Stimulated activated CD8-positive, alpha-beta memory T cell treated with anti-CD3 and anti-CD28 coated beads, Interleukin-4, amount 100 ng/mL, for 24 hours (primary cell): ENCODE measurements at places on chromosomes 13 and 19.

- no peak for DNase-seq
Observed at GRCh38 chr13:109271555-109272541, 514.5 kb downstream of the IRS2 start.

DNA sequence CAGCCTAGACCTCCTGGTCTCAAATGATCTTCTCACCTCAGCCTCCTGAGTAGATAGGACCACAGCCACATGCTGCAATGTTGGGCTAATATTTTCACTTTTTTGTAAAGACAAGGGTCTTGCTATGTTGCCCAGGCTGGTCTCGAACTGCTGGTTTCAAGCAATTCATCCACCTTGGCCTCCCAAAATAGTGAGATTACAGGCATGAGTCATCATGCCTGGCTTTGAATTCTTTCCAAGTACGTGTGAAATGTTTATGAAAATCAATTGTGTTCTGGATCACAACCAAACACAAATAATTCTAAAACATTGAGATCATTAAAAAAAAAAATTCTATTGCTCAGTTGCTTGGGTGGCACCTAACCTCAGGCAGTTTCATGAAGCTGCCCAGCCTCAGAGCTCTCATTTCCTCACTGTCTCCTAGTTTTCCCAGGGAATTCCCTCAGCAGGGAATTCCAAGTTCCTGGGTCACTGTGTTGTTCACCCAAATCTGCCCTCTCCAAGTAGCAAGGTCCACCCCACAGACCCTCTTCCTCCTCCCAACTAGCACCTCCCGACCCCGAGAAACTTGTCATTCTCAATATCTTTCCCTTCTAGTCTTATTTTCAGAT, 44.8 kb downstream of the ING1 start:
- DNase-seq = no peak

- no peak for DNase-seq
Observed at GRCh38 chr19:56577719-56578602, 10.7 kb downstream of the ZNF470 start.

GRCh38 chr13:73932091-73932490, 202.1 kb downstream of the KLF12 start:
- DNase-seq = no peak

DNA sequence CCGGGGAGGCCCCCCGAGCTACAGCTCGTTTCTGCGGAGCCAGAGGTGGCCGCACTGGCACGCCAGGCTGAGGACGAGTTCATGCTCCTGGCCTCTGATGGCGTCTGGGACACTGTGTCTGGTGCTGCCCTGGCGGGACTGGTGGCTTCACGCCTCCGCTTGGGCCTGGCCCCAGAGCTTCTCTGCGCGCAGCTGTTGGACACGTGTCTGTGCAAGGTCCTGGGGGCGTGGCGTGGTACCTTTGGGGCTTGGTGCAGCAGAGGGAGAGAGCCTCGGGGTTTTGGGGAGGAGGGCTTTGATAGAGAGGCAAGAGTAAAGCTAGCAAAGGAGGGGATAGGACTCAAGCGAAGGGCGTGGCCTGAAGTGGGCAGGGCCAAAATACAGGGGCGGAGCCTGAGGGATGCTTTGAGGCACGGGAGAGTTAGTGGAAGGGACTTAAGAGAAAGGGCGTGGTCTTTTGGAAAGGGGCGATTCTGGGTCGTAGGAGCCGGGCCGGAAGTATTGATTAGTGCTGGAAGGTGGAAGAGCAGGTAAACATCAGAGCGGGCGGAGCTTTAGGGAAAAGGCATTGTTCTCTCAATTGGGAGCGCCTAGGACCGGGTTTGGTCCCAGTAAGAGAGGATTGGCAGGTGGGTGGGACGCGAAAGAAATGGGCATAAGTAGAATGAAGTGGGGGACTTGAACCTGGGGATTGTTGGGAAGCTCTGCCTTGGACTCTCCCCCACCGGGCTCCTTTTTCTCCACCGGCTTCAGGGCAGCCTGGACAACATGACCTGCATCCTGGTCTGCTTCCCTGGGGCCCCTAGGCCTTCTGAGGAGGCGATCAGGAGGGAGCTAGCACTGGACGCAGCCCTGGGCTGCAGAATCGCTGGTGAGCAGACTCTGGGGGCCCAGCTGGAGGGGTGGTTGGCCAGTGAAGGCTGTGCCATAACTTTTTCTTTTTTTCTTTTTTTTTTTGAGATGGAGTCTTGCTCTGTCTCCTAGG, 1.2 kb downstream of the PPM1N start:
- DNase-seq = peak; percentile 52

GRCh38 chr19:32522967-32523366, 58.0 kb upstream of the PDCD5 start:
- DNase-seq = no peak

DNA sequence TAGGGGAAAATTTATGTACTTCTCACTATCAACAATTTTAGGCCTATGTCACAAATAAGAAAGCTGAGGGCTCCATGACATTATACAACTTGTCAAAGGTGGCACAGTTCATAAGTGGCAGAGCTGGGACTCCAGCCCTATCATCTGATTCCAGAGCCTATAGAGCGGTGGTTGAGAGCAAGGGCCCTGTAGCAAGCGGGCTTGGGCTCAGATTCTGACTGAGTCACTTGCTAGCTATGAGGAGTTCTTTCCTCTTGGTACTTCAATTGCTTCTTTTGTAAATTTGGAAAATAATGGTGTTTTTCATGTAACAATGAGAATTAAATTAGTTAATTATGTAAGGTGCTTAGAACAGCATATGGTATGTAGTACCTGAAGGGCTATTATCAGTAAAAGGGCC, 28.7 kb upstream of the FAM216B start:
- DNase-seq = no peak

- DNase-seq = no peak
Observed at GRCh38 chr13:86974995-86975328, 696.2 kb upstream of the SLITRK5 start.

DNA sequence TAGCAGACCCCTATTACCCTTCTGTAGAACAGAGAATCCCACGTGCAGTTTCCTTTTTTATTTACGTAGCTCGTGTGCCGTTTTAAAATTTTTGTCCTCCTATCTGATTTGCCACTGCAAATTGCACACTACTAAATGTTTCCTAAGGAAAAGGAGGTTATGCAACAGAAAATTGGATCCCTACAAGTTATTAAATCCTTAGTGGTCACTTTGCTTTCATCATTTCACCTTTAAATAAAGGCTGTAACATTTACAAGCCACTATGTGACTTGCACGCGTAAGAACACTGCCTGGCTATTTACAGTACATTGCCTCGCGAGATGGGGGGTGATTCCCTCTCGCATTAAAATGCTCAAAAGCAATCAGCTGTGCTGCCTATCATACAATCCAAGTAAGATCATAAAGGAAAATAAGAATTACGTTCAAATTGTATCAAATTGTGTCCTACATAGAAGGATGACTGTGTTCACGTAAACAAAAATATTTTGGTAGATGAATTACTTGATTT, 525.6 kb downstream of the SUCLA2 start:
- DNase-seq = no peak

- no peak for DNase-seq
Observed at GRCh38 chr13:73879346-73880015, 254.7 kb downstream of the KLF12 start.

GRCh38 chr19:31392464-31392863, 43.2 kb upstream of the TSHZ3 start:
- no peak for DNase-seq

GRCh38 chr13:110913322-110914080, 1.4 kb downstream of the ANKRD10 start:
- DNase-seq = no peak

DNA sequence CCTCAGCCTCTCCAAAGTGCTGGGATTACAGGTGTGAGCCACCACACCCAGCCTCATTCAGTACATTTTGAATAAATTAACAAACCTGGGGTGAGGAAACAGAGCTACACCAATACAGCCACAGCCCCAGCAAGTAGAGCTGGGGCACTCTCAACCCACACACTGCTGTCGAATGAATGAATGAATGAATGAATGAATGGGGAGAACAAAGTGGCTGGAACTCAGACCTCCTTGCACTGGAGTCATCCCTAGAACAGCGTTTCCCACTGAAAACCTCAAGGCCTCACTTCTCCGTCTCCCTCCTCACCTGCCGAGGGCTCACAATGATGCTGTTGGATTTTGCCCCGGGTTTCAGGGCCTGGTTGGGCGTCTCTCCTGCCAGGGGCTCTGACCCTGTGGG, 2.8 kb downstream of the ERCC1 start:
- no peak for DNase-seq

DNA sequence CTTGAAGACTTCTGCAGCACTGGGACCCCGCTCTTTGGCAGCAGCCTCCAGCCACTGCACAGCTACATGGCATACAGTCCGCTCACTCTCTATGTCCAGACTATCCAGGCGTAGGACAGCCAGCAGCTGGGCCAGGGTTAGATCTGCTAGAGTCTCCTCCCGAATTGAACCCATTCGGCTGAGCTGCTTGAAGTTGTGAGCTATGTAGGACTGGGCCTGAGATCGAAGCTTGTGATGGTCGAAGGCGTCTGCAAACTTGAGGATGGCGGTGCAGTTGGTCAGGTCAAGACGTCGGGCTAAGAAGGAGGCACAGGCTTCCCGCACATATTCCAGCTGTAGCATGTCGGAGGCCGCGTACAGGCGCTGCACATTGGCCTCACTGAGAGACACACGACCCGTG, 900 bp downstream of the KBTBD7 start:
- no peak for DNase-seq

GRCh38 chr19:43731346-43731745, 15.5 kb downstream of the IRGC start:
- no peak for DNase-seq

- DNase-seq = no peak
Observed at GRCh38 chr13:50664951-50665350, 178.5 kb downstream of the DLEU7 start.

DNA sequence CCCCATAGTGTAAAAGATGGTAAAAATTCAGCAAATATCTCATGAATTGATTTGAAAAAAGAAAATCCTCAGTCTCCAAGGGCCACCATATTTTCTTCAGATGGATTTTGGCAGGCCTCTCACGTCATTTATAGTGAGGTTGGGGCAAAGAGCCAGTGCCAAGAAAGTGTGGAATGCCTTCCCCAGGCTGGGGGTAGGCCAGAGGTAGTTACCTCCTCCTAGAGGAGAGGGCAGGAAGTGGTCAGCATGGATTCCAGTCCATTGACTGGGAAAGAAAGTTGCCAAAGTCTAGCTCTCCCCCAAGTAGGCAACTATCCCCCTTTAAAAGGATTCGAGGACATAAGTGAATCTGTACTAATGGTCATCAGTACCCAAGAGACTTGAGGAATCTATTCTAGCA, 68.4 kb upstream of the KCTD4 start:
- no peak for DNase-seq

DNA sequence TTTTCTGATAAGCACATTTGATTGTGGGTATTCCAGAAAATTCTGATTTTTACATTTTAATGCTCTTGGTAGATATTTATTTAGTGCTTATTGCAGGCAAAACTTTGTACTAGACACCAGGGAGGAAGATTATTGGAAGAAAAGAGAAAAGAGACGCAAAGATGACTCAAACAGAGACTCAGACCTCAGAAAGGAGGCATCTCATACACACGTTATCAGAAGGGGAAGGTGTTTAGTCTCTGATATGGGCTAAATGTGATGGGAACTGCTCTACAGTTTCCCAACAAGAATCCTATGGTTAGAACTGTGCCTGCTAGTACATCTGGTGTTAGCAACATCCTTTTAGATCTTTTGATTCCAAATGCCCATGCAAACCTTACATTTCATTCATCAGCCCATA, 245.6 kb downstream of the KLF5 start:
- no peak for DNase-seq

- DNase-seq = no peak
Observed at GRCh38 chr19:33703438-33703750, 81.6 kb downstream of the CHST8 start.

DNA sequence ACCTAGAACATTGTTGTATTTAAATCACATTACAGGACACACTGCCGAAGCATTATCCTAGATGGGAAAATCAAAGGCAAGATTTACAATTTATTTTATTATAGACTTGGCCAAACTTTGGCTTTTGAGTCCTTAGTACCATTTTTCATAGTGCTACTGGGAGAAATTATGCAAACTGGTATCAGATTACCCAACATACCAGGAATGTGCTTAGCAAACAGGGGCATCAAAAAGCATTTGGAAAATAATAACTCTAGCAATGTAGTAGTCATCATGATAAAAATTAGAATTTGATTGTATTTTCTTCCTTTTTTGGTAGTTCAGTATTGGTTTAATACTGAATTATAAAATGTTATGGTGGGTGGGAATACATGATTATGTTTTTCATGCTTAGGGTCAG, 34.0 kb downstream of the GPC6 start:
- no peak for DNase-seq

GRCh38 chr13:112067116-112067741, at the start of gene SOX1:
SOX1 (plus strand) TSS chr13:112067149; CDS start chr13:112067659, 510 bp downstream.
- DNase-seq = no peak

GRCh38 chr13:74871369-74872070, 610.4 kb downstream of the TBC1D4 start:
- DNase-seq = no peak

DNA sequence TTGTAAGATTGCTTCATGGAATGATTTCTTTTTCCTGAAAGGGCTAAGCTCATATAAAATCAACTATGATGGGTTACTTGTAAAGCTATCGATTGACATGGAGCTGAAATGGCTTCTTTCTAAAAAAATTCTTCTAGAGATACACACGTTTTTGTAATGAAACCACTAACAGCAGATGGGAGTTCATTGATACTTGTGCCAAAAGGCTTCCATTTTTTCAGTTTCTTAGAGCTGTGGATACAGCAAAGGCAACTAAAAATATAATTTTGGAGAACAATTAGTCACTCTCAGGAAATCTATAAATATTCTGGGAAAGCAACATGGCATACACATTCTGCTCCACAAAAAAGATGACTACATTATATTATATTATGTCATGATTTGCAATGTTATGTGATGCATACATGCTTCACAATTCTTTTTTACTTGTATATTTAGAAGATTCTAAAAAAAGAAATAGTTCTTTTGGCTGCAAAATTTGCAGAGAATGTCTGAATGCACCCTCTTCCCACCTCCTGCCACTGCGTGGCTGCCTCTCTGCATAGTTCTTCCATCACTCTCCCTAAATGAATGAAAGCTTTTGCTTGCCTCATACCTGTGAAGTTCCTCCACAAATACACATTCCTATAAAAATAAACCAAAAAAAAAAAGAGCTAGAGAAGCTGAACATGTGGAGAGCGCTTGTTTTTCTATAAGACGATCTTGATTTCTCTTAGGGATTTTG, 802.5 kb downstream of the EFNB2 start:
- no peak for DNase-seq

- DNase-seq = no peak
Observed at GRCh38 chr13:25922376-25922775, 129.4 kb downstream of the SHISA2 start.

GRCh38 chr19:23561341-23561740, 125.7 kb downstream of the ZNF675 start:
- no peak for DNase-seq

GRCh38 chr19:42291435-42291810, 10.5 kb upstream of the PRR19 start:
- DNase-seq = no peak

- no peak for DNase-seq
Observed at GRCh38 chr13:98941126-98941525, 36.7 kb downstream of the DOCK9 start.

GRCh38 chr19:55820037-55820436, 11.8 kb downstream of the NLRP11 start:
- DNase-seq = no peak

- no peak for DNase-seq
Observed at GRCh38 chr13:34310539-34310938, 492.6 kb downstream of the RFC3 start.

- DNase-seq = no peak
Observed at GRCh38 chr19:29530540-29531457, 5.0 kb downstream of the VSTM2B start.
